ENCODE measurements at places on chromosomes 11 and 22.

DNA sequence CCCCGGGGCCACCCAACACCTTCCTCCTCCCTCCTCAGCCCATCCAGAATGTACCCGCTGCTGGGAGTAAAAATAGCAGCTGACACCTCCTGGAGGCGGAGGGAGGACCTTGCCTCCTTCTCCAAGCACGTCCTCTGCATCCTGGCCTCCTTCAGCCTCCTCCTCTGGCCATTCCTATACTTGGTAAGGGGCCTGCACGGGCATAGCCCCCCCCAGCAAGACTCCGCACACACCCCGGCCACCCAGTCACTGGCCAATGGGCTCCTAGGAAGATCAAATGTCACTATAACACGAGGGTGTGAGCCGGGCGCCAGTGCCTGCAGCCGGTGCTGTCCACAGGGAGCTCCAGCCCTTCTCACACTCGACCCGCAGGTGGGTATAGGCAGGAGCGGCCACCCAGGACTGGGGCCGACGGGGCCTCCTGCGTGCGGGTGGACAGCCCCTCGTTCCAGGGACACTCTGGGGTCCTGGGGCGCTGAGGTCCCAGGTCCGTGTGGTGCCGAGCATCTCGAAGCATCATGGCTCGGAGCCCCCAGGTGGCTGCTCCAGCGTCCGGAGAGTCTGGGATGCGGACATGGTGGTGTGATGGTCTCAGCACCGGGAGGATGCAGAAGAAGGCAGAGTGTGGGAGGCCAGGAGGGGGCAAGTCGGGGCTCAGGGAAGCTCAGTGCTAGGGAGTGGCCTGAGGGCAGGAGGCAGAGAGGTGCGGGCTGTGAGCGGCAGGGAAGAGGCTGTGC lies at the start of gene TNNT3:
Gene TNNT3 (plus strand): TSS at position 313 of the 737 bp plus-strand sequence. CDS start 3,172 bp downstream, outside the sequence.
- no peak for DNase-seq

GRCh38 chr11:70496591-70497535 lies 98.5 kb downstream of the CTTN start:
- no peak for DNase-seq

GRCh38 chr11:84854498-84854880 lies 772.7 kb downstream of the DLG2 start:
- DNase-seq = no peak

GRCh38 chr11:86535773-86536172 lies 136.6 kb downstream of the ME3 start:
- DNase-seq = no peak

DNA sequence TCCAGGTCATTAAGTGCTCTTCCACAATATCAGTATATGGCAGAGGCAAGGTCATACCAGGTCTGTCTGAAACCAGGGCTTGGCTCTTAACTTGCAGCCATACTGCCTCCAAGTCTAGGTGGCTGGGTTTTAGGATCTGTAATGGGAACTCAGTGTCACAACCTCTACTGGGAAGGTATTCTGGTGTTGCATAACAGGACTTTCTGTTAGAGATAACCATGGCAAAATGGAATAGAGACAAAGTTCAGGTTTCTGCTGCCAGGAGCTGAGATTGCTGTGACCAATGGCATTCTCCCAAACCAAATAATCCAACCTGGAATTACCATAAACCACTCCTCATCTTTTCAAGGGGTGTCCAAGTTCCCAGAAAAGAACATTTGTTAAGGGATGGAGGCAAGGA lies 6.8 kb upstream of the SAA1 start:
- DNase-seq = no peak

- DNase-seq = no peak
Measured at GRCh38 chr11:47536915-47537314, 16.0 kb downstream of the CELF1 start.

DNA sequence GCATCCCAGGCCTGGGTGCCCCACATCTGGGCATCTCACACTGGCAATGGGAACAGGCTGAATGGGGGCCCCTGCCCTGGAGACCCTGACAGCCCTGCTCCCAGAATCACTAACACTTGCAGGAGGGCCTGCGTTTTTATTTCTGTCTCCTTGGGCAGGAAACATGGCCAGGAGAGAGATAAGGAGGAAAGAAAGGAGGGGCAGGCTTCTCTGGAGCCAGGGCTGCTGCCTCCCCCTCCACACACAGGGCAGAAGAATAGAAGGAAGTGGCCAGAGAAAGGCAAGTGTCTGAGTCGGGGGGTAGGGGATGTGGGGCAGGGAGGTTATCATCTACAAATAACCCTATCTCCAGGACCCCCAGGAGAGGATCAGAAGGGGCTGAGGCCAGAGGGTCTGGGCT lies 25.5 kb upstream of the TSPAN18 start:
- no peak for DNase-seq

GRCh38 chr11:45890886-45891550 lies 5.6 kb downstream of the MAPK8IP1 start:
- DNase-seq = no peak

- no peak for DNase-seq
Measured at GRCh38 chr11:62015615-62016014, 48.2 kb upstream of the FTH1 start.

DNA sequence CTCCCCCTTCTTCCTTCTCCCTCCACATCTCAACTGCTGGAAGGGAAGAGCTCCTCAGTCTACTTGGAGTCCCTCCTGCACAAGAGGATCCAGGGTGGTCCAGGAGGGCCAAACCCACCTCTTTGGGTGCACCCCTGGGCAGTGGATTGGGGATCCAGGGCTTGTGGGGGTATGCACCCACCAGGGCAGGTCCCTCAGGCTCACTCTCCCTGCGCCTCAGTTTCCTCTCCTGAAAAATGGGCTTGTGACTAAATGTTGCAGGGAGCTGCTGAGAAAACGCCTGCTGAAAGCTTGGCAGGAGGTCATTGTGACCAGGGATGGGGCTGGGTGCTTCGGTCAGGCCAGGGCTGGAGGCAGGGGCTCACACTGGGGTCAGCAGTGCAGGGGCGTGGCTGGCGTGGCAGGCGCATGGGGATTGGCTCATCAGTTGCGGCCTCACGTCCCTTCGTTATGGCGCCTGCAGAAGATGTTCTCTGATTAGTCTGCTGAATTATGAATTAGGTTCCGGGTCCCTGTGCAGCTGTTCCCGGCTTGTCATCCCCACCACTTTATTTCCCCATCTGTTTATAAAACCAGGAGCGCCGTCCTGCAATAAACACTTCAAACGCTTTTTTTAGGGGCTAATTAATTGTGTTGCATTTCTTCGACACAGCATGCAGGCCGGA lies 25.7 kb upstream of the CCDC188 start:
- no peak for DNase-seq

DNA sequence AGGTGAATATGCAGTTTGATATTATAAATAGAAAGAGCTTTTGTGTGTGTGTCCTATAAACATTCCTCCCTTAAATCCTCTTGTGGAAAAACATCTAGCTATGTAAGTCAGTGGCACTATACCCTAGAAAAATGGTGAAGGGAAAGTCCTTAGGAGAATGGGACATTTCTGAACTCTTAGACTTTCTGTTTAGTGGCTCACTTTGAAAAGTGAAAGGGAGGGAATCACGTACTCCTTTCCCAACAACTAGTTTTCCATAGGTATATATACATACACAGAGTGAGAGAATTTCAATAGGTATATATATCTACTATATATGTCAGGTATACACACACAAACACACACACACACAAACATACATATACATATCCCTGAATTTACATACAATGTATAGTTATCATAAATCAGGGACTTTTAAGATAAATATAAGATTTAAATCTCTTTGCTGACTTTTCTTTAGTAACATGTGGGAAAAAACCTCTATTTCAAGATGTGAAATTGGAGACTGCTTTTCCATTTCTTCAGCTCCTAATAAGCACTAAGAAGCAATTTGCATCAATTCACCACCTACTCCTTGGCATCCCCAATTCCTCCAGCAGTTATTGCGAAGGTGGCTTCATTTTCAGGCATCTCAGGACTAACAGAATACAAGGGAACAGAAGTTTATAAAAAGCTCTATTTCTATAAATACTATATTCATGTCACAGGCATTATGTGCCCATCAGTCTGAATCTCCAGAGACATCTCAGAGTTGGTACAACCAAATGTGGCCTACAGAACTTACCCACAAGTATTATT lies 13.5 kb upstream of the DDX17 start:
- DNase-seq = no peak

GRCh38 chr11:79219186-79220045 lies 221.4 kb downstream of the TENM4 start:
- DNase-seq = no peak

GRCh38 chr11:108685419-108686130 lies 20.7 kb downstream of the DDX10 start:
- no peak for DNase-seq

GRCh38 chr11:44397586-44398178 lies 87.7 kb upstream of the ALX4 start:
- no peak for DNase-seq

DNA sequence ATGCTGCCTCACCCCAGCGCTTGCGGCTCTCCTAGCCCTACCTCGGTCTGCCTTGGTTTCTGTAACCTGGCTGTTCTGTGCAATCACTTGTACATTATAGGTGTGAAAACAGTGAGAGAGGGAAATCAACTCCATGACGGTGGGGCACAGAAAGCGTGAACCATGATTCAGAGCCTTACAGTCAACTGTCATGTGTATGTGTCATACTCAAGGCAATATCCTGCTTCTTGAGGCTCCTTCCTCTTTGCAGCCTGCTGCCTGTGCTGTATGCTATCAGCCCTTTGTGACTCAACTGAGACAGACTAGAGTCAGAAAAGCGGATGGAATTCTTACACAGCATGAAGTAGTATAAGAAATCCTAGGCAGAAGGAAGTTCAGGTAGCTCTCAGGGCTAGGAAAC lies 2.1 kb downstream of the NRIP3 start:
- peak; percentile 48 for DNase-seq

- no peak for DNase-seq
Measured at GRCh38 chr11:62677156-62677555, 1.7 kb downstream of the UBXN1 start.

GRCh38 chr22:35604621-35605368 lies 12.3 kb downstream of the MB start:
- peak; percentile 43 for DNase-seq

DNA sequence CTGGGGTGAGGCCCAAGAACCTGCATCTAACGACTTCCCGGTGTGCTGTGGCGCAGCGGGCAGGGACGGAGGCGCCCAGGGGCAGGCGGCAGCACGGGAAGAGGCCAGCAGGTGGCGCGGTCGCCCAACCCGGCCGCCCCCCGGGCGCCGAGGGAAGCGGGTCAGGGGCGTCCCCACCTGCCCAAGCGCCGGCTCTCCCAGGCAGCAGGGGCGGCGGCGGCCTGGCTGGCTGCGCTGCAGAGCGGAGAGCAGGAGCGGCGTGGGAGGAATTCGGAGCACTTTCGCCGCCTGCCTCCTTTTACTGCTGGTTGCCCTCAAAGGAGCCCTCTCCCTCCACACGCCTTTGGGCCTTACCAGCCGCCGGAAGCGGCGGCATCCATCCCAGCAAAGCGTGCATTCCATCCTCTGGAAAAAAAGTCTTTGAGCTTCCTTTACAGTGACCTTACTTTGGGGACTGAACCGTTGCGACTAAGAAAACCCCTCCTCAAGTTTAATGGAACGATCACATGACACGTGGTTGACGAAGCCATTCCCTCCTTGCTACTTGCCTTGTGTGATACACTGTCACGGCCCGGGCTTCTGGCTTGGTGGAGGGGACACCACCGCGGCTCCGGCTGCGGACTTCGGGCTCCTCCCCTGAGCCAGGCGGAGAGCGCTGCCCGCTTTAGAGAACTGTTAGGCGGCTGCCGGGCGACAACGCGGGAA lies 106.8 kb upstream of the CLMP start:
- peak; percentile 88 for DNase-seq

- DNase-seq = peak; percentile 19
Measured at GRCh38 chr11:88886796-88887195, 179.0 kb downstream of the GRM5 start.

GRCh38 chr11:105168457-105168856 lies 28.9 kb upstream of the CARD18 start:
- no peak for DNase-seq

GRCh38 chr11:2173150-2173693 lies 1.6 kb upstream of the TH start:
- peak; percentile 44 for DNase-seq

- DNase-seq = no peak
Measured at GRCh38 chr11:57421805-57422204, 5.1 kb downstream of the SLC43A3 start.

GRCh38 chr11:10818594-10818993 lies 9.9 kb upstream of the EIF4G2 start:
- no peak for DNase-seq

GRCh38 chr11:79388201-79388600 lies 52.6 kb downstream of the TENM4 start:
- no peak for DNase-seq

DNA sequence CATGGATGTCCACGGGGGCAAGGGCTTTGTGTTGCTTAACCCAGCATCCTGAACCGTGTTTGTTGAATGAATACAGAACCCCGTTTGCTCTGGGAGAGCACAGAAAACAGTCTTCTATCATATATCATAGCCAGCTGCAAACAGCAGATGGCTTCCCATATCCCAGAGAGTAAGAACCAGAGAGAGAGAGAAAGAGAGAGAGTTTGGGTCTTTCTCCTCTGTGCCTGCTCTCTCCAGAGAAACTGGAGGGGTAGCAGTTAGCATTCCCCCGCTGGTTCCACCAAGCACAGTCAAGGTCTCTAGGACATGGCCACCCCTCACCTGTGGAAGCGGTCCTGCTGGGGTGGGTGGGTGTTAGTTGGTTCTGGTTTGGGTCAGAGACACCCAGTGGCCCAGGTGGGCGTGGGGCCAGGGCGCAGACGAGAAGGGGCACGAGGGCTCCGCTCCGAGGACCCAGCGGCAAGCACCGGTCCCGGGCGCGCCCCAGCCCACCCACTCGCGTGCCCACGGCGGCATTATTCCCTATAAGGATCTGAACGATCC lies 440 bp upstream of the TIMP3 start:
- no peak for DNase-seq

DNA sequence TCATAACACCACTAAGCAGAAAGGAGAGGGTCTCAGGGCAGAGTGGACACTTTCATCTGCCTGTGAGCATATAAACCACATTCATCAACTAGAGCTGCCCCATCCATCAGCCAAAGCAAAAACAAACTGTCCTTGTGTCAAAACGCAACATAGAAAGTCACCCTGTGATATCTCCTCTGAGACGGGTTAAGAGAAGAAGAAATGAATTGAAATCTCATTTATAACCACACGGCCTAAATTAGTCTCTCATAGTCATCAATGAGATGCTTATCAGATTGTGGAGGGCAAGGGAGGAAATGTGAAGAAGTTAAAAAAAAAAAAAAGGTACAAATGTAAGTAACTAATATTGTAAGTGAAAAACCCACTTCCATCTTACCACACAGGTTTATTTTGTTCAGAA lies 75.7 kb downstream of the SIK3 start:
- DNase-seq = no peak

GRCh38 chr11:45926001-45926401 lies 3.5 kb downstream of the LARGE2 start:
- peak; percentile 2 for DNase-seq

DNA sequence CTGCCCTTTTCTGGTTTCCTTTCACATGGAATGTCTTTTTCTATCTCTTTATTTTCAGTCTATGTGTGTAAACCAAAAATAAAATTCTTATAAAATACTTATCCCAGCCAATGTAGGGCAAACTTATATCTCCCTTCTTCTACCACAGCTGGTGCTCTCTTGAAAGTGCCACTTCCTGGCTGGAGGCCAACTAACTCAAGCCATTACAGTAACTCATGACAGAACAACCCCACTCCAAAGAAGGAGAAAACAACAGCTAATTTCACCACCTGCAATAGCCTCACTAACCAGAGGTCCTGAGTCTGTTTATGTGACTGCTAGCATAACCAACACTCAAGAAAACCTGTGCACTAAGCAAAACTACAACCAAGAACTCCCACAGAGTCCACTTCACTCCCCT lies 74.9 kb upstream of the DBX1 start:
- DNase-seq = no peak

All from stimulated activated naive CD8-positive, alpha-beta T cell treated with anti-CD3 and anti-CD28 coated beads, Interleukin-15, Interleukin-2, amounts not matched to agents 100 U/mL and 50 U/mL, for 24 hours (primary cell).